Endothelial cell of coronary artery (primary cell): ENCODE measurements at places on chromosomes 5 and 9. TPM values are rescaled to one million over a fixed set of nuclear protein-coding genes. Genes with fewer than 3 reads are reported as not detected.

The OR1Q1 gene
- total RNA-seq: not detected in 2 replicates

The ADAMTSL1 gene
- total RNA-seq: 21.6 and 25.0 TPM in 2 replicates

The RUFY1 gene
- total RNA-seq: 40.1 and 65.0 TPM in 2 replicates

The FGD3 gene
- not detected in 2 replicates for total RNA-seq

The NOXA1 gene
- 0.18 and 0.56 TPM in 2 replicates for total RNA-seq

The GLRX gene
- 15.8 and 19.6 TPM in 2 replicates for total RNA-seq
